Activated naive CD4-positive, alpha-beta T cell treated with Interleukin-2 at 50 U/mL for 16 hours (primary cell): ENCODE measurements at places on chromosomes 1 and 21.

GRCh38 chr1:239730378-239730777 lies 344.0 kb downstream of the CHRM3 start:
- no peak for DNase-seq

DNA sequence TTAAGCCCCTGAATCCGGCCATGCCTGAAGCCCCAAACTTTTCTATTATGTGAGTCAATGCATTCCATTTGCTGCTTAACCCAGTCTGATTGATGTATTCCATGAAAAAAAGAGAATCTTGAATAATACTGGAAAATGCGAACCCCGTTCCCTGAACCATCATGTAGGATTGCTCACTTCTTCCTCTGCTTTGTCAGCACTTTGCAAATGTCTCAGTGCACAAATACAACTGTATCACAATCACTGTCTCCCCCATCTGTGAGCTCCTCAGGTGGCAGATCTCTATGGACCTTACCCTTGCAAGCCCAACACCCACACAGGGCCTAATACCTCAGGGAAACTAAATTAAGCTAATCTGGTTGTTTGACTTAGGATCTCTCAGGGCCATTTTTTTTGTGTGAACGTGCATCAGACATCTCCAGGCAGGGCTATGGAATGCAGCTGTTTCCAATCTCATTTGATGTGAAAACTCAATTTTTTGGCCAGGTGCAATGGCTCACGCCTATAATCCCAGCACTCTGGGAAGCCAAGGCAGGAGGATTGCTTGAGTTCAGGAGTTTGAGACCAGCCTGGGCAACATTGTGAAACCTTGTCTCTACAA lies 2.1 kb upstream of the RCAN3 start:
- DNase-seq: no peak

- DNase-seq: no peak
These were observed 114.9 kb downstream of the HUNK start for GRCh38 chr21:31987696-31988095.

GRCh38 chr1:56569661-56570060 lies 9.7 kb downstream of the PLPP3 start:
- no peak for DNase-seq

DNA sequence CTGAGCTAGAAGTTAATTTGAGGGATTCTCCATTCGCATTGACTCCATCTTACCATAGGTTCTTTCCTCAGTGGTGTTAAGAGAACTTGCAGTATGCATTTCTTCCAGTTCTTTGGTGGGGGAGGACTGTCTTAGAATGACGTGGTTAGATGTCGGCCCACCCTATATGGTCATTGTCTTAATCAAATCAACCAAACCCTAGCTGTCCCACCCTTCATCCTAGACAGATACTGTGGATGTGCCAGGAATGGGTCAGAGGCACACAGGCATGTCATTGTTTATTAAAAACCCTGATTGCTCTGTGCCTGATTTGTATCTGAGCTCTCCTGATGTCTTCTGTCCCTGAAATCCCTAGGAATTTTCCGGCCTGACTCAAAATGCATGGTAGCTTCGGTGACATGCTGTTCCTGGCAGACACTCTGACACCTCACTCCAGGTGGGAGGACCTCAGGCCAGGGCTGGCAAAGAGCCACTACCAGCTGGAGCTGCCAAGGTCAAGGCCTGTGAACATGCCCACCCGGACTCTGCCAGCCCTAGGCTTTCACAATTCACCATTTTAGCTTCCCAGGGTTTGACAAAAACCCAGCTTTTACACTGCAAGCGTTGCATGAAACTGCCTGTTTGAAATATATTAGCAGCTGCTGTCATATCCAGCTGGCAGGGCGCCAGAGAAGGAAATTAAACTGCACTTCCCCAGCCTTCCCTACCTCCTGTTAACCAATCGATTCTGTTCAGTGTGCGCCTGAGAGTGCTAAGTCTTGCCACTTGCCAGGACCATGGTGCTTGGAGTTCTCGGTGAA lies 134.0 kb downstream of the FAM78B start:
- DNase-seq: no peak

GRCh38 chr21:35048183-35048601 lies 910 bp downstream of the RUNX1 start:
- peak; percentile 43 for DNase-seq

DNA sequence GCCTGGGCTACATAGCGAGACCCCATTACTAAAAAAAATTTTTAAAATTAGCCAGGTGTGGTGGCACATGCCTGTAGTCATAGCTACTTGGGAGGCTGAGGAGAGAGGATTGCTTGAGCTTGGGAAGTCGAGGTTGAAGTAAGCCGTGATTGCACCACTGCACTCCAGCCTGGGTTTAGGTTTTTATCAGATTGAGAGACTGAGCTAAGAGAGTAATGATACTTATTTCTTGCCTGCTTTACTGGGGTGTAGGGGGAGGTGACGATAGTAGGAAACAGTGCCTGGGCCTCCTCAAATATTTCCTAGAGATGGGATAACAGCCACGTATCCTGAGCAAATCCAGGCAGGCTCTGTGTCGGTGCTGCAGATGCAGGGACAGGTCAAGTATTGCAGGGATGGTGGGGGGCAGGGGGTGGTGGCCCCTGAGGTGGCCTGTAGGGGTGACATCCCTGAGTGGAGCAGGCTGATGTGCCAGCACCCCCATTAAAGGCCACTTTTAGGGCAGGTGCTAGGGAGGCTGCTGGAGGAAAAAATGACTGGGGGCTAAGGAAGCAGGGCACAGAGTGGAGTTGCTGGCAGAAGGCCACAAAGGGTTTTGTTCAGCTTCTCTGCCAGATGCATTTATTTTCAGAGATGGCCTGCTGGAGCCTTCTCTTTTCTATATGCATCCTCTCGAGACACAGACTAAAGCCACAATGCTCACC lies 130.5 kb downstream of the RHOU start:
- DNase-seq: no peak

DNA sequence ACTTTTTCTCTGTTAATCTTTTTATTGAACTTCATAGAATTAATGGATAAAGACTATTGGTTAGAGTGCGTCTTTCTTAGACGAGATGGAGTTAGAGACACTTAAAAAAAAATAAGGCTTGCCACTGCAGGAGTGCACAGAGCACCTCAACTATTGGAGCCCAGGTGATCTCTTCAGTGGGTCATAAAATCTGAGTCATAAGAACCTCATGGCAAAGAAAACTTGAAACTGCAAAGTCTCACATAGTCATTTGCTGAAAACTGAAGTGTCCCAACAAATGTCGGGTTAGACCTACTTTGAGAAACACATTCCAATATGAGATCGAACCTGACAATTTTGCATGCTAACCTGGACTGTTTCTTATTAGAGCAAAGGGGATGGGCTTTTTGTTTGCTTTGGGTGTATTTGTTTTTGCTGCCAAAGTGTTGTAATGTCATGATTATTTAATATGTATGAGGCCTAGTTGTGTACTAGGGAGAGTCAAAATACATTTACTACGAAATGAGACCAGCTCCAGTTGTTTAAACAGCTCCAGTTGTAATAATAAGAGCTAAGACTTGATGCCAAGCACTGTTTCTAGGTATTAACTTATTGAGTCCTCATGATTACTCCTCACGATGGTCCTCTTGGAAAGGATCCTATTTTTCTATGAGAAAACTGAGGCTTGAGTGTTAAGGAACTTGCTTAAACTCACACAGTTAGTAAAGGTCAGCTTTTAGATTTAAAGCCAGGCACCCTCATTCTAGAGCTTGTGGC lies 65.1 kb downstream of the DDR2 start:
- DNase-seq: no peak

DNA sequence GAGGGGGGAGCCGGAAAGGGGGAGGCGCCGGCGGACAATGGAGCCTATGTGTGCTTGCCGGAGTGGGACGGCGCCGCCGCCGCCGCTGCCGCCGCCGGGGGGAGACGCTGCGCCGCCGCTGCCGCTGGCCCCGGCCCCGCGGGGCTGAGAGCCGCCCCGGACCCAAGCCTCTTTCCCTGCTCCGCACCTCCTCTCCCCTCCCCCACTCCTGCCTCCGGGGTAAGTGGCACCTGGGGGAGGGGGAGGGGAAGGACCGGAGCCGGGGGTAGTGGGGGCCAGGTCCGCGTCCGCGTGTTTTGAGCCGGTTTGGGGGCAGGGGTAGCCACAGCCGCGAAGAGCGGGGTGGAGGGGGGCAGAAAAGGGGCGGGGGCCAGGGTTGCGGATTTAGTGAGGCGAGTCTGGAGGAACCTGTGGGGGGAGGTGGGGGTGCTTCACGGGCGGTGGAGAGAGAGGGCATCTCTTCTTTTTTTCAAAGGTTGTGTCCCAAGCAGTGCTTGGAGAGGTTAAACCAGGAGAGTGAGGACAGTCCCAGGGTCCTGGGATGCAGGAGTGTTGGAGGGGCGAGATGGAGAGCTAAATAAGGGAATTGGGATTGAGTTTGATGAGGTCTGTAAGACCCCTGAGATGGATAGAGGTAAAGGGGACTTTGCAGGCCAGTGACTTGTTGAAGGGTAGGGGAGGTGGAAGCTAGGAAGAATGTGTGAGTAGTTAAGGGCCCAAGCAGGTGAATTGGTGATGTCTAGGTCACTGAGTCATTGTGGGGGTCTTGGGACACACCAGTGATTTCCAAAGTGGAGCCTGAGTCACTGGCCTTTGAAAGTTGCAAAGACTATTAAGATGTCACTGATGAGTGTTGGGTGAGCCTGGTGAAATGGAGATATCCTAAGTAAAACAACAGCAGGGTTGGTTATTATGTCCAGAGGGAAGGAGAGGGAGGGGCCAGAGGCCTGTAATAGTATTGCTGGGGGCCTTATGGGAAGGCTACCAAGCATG lies 59.1 kb downstream of the BCL9 start:
- DNase-seq: peak; percentile 13

DNA sequence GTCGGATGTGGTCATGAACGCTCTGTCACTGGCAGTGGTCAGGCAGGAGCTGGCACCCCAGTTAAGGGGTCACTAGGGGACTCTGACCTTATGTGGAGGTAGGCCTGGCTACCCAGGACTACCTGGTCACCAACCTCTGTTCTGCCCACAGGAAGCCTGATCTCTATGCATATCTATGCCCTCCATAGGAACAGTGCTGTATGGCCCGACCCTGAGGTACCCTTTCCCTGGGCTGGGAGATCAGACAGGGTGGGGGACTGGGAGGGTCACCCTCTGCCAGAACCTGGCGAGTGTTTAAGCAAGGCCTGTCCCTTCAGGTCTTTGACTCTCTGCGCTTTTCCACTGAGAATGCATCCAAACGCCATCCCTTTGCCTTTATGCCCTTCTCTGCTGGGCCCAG lies 19.0 kb downstream of the CYP4B1 start:
- no peak for DNase-seq

- no peak for DNase-seq
These were observed 185.1 kb downstream of the FCRL5 start for GRCh38 chr1:157367091-157367739.

DNA sequence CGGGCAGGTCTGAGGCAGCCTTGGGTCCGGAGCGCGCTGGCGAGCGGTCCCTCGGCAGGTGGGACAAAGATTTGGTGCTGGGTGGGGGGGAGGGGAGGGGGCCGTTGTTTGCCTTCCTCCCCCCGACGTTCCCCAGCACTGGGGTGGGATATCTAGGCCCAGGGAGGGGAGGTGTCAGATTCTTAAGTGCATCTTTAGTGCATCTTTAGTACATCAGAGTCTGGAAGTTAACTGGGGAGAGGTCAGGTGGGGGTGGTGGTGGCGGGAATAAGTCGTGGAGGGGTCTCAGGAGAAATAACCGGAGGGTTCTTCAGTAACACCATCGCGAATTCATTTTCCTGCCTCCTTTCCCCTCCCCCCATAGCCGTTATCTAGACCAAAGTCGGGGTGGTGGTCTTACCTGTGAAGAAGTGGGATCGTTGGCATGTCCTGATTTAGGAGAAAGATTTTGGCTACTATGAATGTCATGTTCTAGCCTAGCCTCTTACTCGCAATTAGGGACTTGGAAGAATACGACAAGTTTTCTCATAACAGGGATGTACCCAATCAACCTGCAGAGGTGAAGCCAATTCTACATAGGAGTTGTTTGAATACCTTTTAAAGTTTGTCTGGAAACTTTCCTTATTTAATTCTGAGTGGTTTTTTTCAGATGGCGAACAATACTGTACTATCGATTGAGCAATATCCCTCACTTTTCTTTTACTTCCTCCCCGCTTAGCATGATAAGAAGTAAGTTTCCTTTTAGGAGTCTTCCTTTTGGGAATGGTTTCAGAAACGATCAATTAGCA lies 886 bp downstream of the ZMYM4 start:
- DNase-seq: no peak

DNA sequence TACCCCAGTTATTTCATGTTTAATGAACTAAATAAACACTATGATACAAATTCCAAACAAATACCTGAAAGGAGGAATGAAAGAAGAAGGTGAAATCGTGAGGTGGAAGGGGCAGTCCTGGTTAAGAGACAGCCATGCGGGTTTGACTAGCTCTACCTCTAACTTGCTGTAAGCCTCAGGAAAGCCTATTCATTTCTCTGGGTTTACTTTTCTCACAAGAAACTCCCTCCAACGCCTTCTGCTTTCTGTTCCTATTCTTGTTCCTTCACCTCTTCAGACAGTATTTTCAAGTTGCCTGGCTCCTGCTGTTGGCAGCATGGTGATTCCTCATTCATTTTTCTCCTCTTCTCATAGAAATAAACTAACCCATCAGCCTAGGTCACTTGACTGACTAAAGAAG lies 92.4 kb downstream of the NTPCR start:
- no peak for DNase-seq

DNA sequence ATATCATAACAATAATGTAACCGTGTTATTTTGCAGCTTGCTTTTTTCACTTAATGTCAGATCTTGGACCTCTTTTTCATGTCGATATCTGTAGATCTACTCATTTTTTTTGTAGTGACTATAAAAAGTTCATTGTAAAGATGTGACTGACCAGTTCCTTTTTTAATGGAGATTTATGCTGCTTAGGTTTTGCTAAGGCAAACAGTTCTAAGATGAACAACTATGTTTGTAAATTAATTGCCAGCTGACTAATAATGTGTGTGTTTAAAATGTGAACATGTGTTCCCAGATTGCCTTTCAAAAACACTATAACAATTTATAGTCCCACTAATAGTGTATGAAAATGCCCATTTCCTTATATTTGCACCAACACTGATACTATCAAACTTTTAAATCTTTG lies 18.1 kb upstream of the EPS8L3 start:
- no peak for DNase-seq

DNA sequence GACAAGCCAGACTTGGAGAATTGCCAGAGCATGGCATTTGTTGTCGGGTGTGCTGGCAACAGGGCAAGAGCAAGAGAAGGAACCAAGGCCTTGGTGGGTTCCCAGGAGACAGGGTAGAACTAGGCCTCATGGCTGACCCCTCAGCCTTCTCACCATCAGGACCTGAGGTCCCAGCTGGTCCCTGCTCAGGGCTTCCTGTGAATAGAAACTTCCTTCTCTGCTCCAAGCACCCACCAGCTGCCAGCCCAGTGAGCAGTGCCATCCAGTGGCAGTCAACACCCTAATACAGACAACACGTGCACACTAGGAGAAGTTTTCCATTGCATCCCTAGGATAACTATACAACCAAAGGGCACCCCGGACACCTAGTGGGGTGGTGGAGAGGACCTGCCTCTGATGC lies 22.8 kb downstream of the S100A6 start:
- DNase-seq: no peak

DNA sequence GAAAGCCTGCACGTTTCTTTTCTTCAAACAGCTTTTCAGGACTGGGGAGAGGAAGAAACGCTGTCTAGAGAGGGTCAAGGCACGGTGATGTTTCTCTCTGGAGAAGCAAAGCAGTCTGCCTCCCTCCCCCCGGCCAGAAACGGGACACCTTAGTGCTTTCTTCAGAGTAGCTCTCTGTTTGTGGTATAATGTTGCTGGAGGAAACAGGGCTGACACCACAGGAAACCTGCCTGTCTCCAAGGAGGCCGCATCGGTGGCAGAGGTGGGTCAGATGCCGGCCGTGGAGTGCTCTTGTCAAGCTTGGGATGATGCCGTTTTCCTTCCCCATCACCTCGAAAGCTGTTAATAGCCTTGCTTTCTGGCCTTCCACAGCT lies 139.4 kb downstream of the DHRS3 start:
- peak; percentile 19 for DNase-seq

- DNase-seq: no peak
These were observed 18.1 kb downstream of the SON start for GRCh38 chr21:33560965-33561364.
